ENCODE measurements at places on chromosomes 16 and 17.

- DNase-seq, result no peak
Measured at GRCh38 chr16:71513302-71513701, 12.9 kb upstream of the CHST4 start.

- no peak for DNase-seq
Measured at GRCh38 chr17:28702026-28702751, 9.5 kb downstream of the PROCA1 start.

DNA sequence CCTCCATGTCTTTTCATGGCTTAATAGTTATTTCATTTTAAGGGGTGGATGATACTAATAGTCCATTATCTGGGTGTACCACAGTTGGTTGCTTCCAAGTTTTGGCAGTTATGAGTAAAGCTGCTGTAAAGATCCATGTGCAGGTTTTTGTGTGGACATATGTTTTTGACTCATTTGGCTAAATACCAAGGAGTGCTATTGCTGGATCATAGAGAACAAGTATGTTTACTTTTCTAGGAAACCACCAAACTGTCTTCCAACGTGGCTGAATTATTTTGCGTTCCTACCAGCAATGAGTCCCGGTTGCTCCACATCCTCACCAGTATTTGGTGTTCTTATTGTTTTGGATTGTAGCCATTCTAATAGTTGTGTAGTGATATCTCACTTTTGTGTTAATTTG lies 181.9 kb downstream of the SPECC1 start:
- DNase-seq, result no peak

GRCh38 chr17:67289181-67289876 lies 44.3 kb upstream of the HELZ start:
- DNase-seq, result no peak

- DNase-seq, result no peak
Measured at GRCh38 chr16:83623892-83624291, 183.9 kb upstream of the HSBP1 start.

- DNase-seq, result no peak
Measured at GRCh38 chr17:12599186-12599920, 66.3 kb upstream of the MYOCD start.

DNA sequence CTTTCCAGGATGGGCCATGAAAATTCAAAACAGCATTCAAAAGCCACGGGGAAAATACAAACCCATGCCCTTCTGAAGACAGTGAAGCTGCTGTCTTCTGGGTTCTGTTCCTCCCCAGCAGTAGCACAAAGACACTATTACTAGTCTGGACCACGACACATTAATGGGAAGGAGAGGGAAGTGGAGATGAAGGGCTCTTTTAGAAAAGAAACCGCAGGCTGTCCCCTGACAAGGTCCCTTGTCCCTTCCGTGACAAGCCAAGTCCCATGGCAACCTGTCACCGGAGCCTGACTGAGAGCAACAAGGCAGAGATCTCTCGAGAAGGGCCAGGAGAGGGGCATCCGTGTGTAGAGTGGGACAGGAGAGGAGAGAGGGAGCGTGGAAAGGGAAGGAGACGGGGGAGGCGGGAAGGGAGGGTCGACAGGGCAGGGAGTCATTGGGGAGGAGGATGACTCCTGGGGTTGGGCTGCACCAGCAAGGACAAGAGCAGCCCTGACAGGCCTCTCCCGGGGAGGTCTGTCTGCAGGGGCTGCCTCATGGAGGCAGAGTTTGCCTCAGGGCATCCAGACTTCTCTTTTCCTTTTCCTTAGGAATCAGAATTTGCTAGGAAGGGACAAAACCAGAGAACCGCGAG lies 436.2 kb downstream of the SLC39A11 start:
- no peak for DNase-seq

- DNase-seq, result no peak
Measured at GRCh38 chr17:32020943-32021614, 13.9 kb downstream of the LRRC37B start.

DNA sequence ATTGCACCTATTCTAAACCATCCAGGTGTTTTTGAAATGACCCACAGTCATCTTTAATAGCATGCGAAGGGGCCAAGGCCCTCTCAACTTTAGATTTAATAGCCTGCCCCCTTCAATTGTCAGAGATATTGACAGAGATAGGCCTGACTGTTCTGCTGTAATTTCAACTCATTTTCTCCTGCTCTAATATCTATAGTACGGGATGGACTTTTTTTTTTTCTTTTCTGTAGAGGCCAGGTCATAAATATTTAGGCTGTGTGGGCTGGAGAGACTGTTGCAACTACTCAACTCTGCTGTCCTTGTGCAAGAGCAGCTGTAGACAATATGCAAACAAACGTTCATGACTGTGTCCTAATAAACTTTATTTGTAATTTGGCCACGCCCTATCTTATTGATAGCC lies 24.7 kb upstream of the KRT20 start:
- no peak for DNase-seq

- no peak for DNase-seq
Measured at GRCh38 chr17:70808596-70808995, 639.3 kb downstream of the KCNJ2 start.
